ENCODE measurements at places on chromosomes 3 and 15.
A peak's percentile ranks its signal among the peaks of the same experiment; 100 is the strongest.

GRCh38 chr3:146912241-146913015 is 307.3 kb upstream of the PLSCR5 start:
- DNase-seq: no peak

GRCh38 chr15:41557673-41558399 is 1.2 kb upstream of the TYRO3 start:
- peak; percentile 47 for DNase-seq

DNA sequence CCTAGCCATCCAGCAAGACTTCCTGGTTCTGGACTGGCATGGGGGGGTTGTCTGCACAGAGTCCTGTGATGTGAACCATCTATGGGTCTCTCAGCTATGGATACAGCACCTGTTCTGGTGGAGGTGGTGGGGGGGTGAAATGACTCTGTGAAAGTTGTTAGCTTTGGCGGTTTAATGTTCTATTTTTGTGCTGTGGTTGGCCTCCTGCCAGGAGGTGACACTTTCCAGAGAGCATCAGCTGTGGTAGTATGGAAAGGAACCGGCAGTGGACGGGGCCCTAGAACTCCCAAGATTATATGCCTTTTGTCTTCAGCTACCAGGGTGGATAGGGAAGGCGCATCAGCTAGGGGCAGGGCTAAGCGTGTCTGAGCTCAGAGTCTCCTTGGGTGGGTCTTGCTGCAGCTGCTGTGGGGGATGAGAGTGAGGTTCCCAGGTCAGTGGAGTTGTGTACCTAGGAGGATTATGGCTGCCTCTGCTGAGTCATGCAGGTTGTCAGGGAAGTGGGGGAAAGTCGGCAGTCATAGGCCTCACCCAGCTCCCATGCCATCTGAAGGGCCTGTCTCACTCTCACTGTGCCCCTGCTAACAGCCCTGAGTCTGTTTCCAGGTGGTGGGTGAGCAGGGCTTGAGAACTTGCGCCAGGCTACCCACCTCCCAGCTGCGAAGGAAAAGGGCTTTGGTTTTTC is 7.1 kb upstream of the LARS2 start:
- peak; percentile 8 for DNase-seq

DNA sequence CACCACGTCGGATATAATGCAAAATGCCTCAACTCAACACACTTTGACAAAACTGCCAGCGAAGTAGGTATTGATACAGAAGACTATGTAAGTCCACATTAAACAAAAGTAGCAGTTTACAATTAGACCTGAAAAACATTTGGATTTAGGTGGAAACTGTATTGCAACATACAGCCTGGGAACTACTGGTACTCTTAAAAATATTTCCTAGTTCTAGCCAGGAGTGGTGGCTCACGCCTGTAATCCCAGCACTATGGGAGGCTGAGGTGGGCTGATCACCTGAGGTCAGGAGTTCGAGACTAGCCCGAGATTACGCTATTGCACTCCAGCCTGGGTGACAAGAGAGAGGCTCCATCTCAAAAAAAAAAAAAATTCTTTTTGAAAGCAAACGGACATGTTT is 246.2 kb downstream of the ZBTB20 start:
- DNase-seq: no peak

DNA sequence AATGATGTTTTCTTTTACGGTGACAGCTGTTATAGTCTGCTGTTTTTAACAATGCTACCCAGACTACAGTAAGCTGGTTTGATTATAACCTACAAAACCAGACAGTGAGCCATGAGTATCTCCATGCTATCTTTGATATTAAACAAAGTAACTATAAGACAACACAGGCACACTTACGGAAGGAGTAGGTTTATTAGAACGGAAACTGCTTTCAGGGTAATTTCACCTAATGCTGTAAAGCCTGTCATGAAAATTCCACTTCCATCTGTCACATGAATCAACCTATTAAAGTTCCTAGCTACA is 33.0 kb downstream of the VPS13C start:
- no peak for DNase-seq

- DNase-seq: no peak
Observed at GRCh38 chr15:76460871-76461270, 124.3 kb downstream of the ISL2 start.

DNA sequence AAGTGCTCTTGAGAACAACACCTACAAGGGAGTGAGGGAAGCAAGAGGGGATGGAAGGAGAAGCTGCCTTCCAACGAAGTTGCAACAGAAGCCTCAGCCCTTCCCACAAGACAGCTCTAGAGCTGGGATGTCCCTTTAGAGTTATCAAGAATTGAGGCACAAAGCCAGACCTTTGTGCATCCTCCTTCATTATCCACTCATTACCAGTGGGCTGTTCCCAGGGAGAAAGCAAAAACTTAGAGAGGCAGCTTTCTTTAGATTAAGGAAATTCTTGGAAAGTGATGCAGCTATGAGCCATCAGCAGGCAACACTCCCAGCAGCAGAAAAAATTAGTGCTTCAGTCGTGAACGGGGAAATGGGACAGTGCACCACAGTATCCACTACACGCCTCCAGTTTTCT is 10.6 kb upstream of the CD96 start:
- peak; percentile 33 for DNase-seq

GRCh38 chr3:71428841-71429596 is 154.5 kb downstream of the FOXP1 start:
- DNase-seq: no peak

GRCh38 chr3:115864911-115865310 is 241.6 kb downstream of the GAP43 start:
- no peak for DNase-seq

DNA sequence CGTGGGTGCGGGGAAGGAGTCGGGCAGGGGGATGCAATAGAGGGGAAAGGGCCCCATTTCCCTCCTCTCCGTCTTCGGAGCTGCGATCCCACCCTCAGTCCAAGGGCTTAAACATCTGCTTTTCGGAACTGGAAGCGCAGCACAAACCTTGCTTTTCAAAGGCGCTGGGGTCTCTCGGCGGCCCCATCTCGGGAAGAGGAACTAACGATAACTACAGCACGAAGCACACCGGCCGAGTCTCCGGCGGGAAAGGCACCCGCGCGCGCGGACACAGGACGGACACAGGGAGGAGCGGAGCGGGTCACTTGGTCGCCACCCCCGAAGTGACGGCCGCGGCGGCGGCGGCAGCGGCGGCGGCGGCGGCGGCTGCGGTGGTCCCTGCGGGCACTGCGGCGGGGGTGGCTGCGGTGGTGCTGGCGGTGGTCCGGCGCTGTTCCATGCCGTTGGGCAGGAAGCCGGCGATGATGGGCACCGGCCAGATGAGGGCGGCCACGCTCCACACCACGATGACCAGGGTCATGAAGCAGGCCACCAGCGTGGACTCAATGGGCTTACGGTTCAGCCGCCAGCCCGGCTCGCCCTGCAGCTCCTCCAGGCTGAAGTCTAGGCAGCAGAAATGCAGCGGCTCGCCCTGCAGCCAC is 1.1 kb downstream of the TMEM158 start:
- DNase-seq: peak; percentile 53

GRCh38 chr15:29127506-29128430 is 141.9 kb downstream of the NSMCE3 start:
- DNase-seq: no peak

DNA sequence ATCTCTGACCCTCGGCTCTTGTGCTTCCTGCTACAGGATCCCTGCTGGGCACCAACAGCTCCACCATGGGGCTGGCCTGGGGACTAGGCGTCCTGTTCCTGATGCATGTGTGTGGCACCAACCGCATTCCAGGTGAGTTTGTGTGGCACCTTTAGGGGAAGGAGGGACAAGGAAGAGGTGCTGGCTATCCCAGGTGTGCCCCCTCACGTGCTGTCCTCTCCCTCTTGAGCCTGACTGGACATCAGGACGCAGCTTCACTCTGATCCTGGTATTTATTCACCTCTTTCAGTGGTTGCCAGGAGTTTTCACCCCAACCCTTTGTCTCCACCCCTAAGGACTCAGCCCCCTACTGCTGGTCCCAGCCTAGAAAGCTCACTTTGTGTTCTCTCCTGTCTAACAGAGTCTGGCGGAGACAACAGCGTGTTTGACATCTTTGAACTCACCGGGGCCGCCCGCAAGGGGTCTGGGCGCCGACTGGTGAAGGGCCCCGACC is 960 bp downstream of the THBS1 start:
- DNase-seq: no peak

DNA sequence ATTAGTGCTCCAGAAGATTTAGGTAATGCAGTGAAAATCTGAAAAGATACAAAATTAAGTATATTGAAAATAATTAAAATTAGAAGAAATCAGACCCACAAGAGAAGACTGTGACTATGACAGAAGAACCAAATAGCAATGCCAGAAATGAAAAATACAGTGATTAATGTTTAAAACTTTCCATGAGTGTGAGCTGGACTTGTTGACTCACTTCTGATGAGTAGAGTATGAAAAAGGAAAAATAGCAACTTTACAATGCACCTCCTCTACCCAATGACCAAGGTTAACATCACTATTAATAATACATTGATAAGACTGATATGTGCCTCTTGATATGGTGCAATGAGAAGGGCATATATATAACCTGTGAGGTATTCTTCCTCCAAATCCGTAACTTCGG is 39.3 kb upstream of the SLC22A13 start:
- peak; percentile 14 for DNase-seq

DNA sequence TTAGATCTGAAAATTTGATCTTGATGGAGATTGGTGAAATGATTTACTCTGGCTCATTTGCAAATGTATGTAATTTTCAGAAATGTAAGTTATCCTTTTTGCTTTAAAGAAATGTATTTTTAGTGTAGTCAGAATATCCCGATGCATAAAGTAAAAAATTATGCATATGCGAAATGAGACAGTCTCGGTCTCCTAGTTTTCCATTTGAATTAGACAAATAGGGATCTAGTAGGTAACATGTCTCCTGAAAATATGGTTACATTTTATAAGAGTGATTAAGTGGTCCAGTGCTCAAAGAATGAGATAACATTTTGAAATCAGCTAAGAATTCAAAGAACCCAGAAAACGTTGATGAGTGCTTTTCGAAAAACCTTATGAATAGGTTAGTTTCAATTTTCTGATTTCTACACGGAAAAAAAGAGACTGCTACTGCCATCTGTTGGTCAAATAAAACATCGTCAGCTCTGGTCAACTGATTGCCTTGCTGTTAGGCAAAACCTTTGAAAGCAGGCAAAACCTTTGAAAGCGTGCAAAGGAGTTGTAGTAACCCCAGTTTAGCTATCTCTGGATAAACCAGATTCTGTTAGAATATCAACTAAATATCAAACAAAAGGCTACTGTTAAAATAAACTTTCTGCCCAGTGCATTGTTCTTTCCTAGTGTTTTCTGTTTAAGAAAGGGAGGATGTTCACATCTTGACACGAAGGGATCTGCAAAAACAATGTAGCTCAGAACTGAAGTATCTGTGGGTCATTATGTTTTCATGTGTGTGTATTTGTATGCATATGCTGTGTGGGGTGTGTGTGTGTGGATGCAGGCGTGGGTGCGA is 59.3 kb upstream of the CHMP2B start:
- DNase-seq: peak; percentile 67

DNA sequence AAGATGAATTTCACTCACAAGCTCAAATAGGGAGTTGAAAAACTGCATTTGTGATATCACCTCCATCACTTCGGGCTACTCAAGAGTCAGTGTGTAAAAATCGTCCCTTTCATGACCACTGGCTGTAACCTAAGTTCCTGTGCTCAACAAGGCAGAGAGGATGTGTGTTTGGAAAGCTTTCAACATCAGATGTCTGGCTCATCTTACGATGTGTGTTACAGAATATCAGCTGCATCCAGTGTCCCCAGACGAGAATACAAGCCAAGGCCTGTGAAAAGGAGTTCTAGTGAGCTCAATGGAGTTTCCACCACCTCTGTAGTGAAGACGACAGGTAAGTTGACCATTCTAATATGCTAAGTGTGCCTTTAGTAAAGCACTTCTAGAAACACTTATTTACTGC is 65.5 kb upstream of the ADAMTSL3 start:
- DNase-seq: no peak

GRCh38 chr3:188528396-188528795 is 374.4 kb downstream of the LPP start:
- DNase-seq: no peak

Measured in brain microvascular endothelial cell (primary cell).